Esophagus muscularis mucosa (tissue), 4 donors: ENCODE measurements at places on chromosomes 13 and 19. TPM values are rescaled to one million over a fixed set of nuclear protein-coding genes. Genes with fewer than 3 reads are reported as not detected.

AKAP11 gene
- total RNA-seq = 36.1 TPM

HRC gene
- 3.4 TPM for total RNA-seq

DENND1C gene
- 0.46 TPM for total RNA-seq

HIF3A gene
- total RNA-seq = 98.2 TPM

PVR gene
- 49.3 TPM for total RNA-seq

FGF21 gene
- total RNA-seq = not detected

NACC1 gene
- total RNA-seq = 26.7 TPM

PRTN3 gene
- total RNA-seq = not detected

DNA sequence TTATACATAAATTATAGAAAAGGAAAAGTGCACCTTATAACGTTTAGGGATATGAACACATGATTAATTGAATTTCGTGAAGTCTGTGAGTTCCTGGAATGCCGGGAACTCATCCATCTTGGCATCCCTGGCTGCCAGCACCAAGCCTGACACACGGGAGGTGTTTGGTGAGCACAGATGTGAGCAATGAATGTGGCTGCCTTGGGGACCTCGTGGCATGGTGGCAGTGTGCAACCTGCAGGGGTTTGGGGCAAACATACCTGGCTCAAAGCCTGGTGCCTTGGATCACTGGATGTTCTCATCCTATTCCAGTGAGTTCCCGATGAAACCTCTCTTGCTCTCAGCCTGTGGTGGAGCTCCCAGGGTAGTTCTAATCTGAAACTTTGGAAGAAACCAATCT is 10.4 kb upstream of the MAP2K2 start:
- H3K27me3 ChIP-seq = no peaks in the 10 kb centered on the region
- no peak for DNase-seq
- peaks cover 14% of the 10 kb centered on the region for H3K4me1 ChIP-seq
- no peaks in the 10 kb centered on the region for H3K36me3 ChIP-seq
- H3K27ac ChIP-seq = no peak overlapping the region
- H3K4me3 ChIP-seq = no peak overlapping the region

DNA sequence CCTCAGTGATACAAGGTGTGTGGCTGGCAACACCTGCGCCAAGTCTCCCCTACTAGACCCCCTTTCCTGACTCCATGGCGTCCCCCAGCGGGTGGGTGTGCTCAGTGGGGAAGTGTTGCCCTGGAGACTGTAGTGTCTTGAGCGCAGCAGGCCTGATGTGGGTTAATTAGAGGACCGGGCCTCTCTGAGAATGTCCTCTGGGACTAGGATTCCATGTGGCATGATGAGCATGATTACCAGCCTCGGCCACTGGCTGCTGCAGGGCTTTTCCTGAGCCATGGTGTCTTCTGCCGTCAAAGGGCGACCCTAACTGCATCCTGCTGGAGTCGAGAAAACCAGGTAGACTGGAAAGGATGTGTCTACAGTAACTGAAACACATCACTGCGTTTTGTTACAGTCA is 28.1 kb downstream of the MICOS13 start:
- H3K4me3 ChIP-seq = no peak overlapping the region
- peaks cover 71% of the 10 kb centered on the region for H3K36me3 ChIP-seq
- DNase-seq = no peak
- H3K27ac ChIP-seq = no peak overlapping the region

GRCh38 chr13:97231829-97232196 is 9.7 kb downstream of the MBNL2 start:
- H3K4me1 ChIP-seq = peaks cover 97% of the 10 kb centered on the region
- peak overlapping the region; percentile 20 for H3K27ac ChIP-seq
- no peaks in the 10 kb centered on the region for H3K27me3 ChIP-seq
- DNase-seq = no peak
- no peak overlapping the region for H3K4me3 ChIP-seq

GRCh38 chr13:40485611-40486517 is 180.6 kb downstream of the FOXO1 start:
- no peak overlapping the region for H3K27ac ChIP-seq
- DNase-seq = no peak
- no peaks in the 10 kb centered on the region for H3K27me3 ChIP-seq
- H3K4me3 ChIP-seq = no peak overlapping the region
- peaks cover 4% of the 10 kb centered on the region for H3K4me1 ChIP-seq

DNA sequence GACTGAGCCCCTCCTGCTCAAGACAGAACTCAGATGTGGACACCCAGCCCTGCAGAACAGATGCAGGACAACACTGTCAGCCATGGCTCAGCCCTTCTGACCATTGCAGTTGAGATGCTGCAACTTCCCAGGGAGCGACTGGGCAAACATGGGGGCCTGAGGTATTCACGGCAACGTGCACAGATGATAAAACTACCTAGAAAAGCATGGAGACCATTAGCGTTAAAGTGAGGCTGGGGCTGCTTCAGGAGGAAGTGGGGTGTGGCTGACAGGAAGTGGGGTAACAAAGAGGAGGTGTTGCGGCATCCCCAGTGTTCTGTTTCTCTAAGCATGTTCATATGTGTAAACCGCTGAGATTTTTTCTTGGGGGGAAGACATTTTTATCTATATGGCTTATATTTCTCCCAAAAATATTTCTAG is 1.3 kb upstream of the SIGLEC9 start:
- DNase-seq = no peak
- H3K27ac ChIP-seq = no peak overlapping the region
- H3K4me1 ChIP-seq = no peaks in the 10 kb centered on the region
- H3K4me3 ChIP-seq = no peak overlapping the region

DNA sequence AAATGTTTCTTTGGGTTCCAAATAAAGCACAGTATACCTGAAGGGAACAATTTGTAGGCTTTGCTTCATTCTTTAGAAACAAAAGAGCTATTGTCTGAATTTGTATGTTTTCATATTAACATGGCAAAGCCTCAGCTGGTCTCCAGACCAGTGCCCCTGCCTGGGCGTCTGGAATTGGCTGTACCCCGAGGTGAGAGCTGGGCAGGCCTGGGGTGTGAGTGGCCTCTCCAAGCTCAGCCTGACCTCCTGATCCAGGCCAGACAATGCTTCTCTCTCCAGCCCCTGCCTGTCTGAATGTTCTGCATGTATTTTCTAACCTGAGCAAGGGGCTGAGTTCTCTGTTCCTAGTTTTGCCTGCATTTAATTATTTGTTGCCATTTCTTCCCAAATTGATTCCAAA is 66.3 kb upstream of the MCF2L start:
- H3K27me3 ChIP-seq = peaks cover 46% of the 10 kb centered on the region
- H3K4me3 ChIP-seq = no peak overlapping the region
- no peak for DNase-seq
- H3K27ac ChIP-seq = no peak overlapping the region
- H3K36me3 ChIP-seq = no peaks in the 10 kb centered on the region

- no peaks in the 10 kb centered on the region for H3K27me3 ChIP-seq
- no peaks in the 10 kb centered on the region for H3K36me3 ChIP-seq
- H3K4me3 ChIP-seq = peak overlapping the region; percentile 70
- H3K4me1 ChIP-seq = peaks cover 14% of the 10 kb centered on the region
- no peak for DNase-seq
- peak overlapping the region; percentile 64 for H3K27ac ChIP-seq
Observed at GRCh38 chr13:113393563-113394338, 29.8 kb upstream of the GRTP1 start.

DNA sequence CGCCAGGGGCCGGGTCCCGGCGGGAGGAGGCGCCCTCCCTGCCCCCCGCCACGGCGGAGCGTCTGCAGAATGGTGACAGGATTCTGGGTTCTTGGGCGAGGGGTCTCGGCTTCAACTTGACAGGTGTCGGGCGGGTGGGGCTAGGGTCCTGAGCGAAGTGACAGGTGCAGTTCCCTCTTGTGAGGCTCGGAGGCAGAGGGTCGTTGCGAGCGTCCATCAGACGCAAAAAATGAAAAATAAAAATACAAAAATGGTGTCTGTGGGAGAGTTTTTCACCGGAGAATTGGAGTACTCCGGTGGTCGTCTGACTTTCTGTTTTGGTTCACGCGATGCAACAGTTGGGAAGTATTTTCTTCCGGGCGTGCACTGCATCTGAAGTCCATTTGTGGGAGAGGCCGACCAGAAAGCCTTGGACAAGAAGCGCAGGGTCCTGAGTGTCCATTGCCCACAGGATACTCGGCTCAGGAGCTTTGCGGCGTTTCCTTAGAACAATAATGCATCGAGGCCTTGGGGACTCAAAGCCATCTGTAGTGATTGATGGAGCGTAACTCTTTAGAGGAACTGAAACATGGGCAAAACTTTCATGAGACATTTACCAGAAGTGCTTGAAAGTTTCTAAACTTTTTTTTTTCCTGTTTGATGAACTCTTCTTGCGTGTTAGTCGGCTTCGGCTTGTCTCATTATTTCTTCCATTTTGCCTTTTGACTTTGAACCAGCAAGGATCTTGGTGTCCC is 759 bp downstream of the RB1 start:
- H3K27me3 ChIP-seq = no peaks in the 10 kb centered on the region
- peaks cover 40% of the 10 kb centered on the region for H3K4me1 ChIP-seq
- H3K36me3 ChIP-seq = peaks cover 8% of the 10 kb centered on the region
- H3K4me3 ChIP-seq = peak overlapping the region; percentile 94
- DNase-seq = no peak

DNA sequence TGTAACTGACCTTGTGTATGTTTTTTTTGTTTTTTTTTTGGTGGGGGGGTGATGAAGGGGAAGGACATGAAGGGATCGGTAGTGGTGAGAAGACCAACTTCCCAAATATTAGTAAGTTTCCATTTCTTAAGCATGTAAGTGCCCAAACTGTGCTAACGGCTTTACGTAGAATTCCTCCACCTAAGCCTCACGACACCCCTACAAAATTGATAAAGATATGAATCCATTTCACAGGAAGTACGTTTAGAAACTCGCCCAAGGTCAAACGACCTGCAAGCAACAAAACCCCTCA is 649 bp downstream of the UQCRFS1 start:
- peaks cover 4% of the 10 kb centered on the region for H3K36me3 ChIP-seq
- H3K4me3 ChIP-seq = peak overlapping the region; percentile 91
- no peaks in the 10 kb centered on the region for H3K27me3 ChIP-seq
- peak overlapping the region; percentile 94 for H3K27ac ChIP-seq
- peaks cover 33% of the 10 kb centered on the region for H3K4me1 ChIP-seq
- DNase-seq = no peak

GRCh38 chr19:11247391-11247790 is 8.0 kb downstream of the ANGPTL8 start:
- peak overlapping the region; percentile 52 for H3K27ac ChIP-seq
- H3K27me3 ChIP-seq = no peaks in the 10 kb centered on the region
- no peak for DNase-seq
- H3K36me3 ChIP-seq = peaks cover 21% of the 10 kb centered on the region
- H3K4me1 ChIP-seq = peaks cover 39% of the 10 kb centered on the region

DNA sequence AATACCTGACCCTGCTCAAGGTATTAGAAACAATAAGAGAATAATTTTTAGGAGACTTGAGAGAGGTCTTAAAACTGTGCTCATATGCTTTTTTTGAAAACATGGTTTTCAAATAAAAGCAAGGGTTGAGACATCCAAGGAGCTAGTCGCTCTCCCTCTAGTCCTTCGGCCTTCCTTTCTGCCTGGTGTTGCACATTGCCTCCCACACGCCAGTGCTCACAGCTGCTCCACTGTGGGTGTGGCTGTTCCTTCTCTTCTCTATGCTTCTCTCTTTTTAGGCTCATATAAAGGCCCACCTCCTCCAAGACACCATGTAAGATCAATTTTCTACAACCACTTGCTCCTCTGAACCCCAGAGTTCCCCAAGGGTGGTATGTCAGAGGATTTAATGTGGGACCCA is 352.6 kb downstream of the ENOX1 start:
- H3K27ac ChIP-seq = no peak overlapping the region
- H3K36me3 ChIP-seq = no peaks in the 10 kb centered on the region
- H3K4me1 ChIP-seq = peaks cover 15% of the 10 kb centered on the region
- no peaks in the 10 kb centered on the region for H3K27me3 ChIP-seq

- no peaks in the 10 kb centered on the region for H3K27me3 ChIP-seq
- H3K36me3 ChIP-seq = no peaks in the 10 kb centered on the region
- no peak overlapping the region for H3K4me3 ChIP-seq
- H3K4me1 ChIP-seq = no peaks in the 10 kb centered on the region
Observed at GRCh38 chr19:54275951-54276350, 5.0 kb downstream of the LILRB2 start.

- H3K27ac ChIP-seq = peak overlapping the region; percentile 31
- H3K4me3 ChIP-seq = peak overlapping the region; percentile 60
- DNase-seq = peak; percentile 60
Observed at GRCh38 chr13:28531845-28532387, 37.0 kb upstream of the FLT1 start.

- H3K27ac ChIP-seq = no peak overlapping the region
- peaks cover 4% of the 10 kb centered on the region for H3K4me1 ChIP-seq
- H3K27me3 ChIP-seq = no peaks in the 10 kb centered on the region
- H3K36me3 ChIP-seq = peaks cover 58% of the 10 kb centered on the region
Observed at GRCh38 chr19:3975637-3976087, 4.8 kb upstream of the DAPK3 start.

DNA sequence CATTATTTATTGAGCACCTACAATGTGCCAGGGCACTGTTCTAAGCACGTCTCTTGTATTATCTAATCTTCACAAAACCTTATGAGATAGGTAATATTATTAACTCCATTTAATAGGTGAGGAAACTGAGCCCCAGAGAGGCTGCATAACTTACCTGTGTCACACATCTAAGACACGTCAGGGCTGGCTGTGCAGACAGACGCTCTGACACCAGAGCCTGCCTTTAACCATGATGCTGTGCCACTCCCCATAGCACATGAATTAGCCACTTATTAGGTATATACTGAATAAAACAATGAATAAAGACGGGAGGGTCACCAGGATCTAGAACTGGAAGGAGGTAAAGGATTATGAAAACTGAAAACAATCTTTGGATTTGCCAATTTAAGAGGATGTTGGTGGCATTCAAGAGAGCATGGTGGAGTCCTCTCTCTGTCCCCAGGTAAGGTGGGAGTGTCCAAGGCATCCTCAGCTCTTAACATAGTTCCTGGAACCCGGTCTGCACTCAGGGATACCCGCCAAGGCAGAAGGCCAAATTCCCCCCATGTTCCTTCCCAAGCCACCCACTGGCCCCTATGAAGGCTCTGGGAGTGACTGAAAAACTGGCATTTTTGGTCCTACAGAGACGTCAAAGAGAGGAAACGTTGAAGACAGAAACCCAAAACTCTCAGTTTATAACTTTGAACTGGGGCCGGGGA is 479.7 kb downstream of the FOXO1 start:
- no peaks in the 10 kb centered on the region for H3K36me3 ChIP-seq
- no peaks in the 10 kb centered on the region for H3K27me3 ChIP-seq
- H3K4me3 ChIP-seq = no peak overlapping the region
- no peak for DNase-seq
- peaks cover 40% of the 10 kb centered on the region for H3K4me1 ChIP-seq
- no peak overlapping the region for H3K27ac ChIP-seq

- DNase-seq = no peak
- no peak overlapping the region for H3K4me3 ChIP-seq
Observed at GRCh38 chr13:74895042-74895796, 586.8 kb downstream of the TBC1D4 start.

GRCh38 chr19:42521346-42522030 is 6.8 kb downstream of the CEACAM1 start:
- peak; percentile 42 for DNase-seq
- H3K27ac ChIP-seq = no peak overlapping the region
- no peaks in the 10 kb centered on the region for H3K36me3 ChIP-seq
- H3K4me3 ChIP-seq = no peak overlapping the region

- DNase-seq = no peak
- no peak overlapping the region for H3K4me3 ChIP-seq
- no peak overlapping the region for H3K27ac ChIP-seq
- no peaks in the 10 kb centered on the region for H3K4me1 ChIP-seq
- H3K27me3 ChIP-seq = no peaks in the 10 kb centered on the region
Observed at GRCh38 chr19:32469795-32470194, 64.2 kb downstream of the DPY19L3 start.
